ENCODE measurements at places on chromosomes 6 and 20. TPM values are rescaled to one million over a fixed set of nuclear protein-coding genes. Genes with fewer than 3 reads are reported as not detected.

SPATA25 gene
- 35.2 TPM for total RNA-seq

MRPL18 gene
- total RNA-seq = 25.1 TPM

DNA sequence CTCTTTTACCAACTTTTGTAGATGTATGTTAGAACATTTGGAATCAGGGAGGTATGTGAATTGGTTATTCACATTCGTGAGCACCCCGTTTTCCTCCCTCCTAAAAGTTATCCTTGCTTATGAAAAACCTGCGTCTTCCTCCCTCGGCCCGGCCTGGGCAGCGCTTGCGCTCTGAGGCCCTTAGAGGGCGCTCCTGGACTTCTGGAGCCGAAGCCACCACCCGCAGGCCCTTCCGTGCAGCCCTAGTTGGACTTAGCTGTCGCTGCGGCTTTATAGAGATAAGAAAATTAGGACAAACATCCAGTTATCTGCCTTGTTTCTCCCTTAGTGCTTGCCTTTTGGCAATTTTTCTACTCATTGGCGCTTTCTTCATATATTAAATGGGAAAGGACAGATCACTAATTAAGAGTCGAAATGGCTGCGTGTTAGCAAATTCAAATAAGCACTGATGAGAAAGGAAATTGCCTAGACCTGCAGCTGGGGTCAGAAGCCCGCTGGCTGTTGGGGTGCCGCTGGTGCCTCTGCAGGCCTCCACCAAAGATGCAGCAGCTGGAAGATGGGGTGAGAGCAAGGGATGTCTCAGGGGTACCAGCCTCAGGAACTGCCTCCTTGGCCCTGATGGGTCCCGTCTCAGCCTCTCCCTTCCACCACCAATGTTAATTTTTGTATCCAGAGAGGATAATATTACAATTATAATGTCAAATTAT lies 5.2 kb downstream of the FNDC1 start:
- H3K27me3 ChIP-seq = no peaks in the 10 kb centered on the region
- H3K4me1 ChIP-seq = no peaks in the 10 kb centered on the region
- no peaks in the 10 kb centered on the region for H3K36me3 ChIP-seq
- peak; percentile 47 for DNase-seq
- H3K27ac ChIP-seq = no peak overlapping the region
- H3K4me3 ChIP-seq = no peak overlapping the region

RSPO3 gene
- total RNA-seq = 1.9 TPM

DDO gene
- total RNA-seq = 3.5 TPM

IL17F gene
- total RNA-seq = not detected

DNA sequence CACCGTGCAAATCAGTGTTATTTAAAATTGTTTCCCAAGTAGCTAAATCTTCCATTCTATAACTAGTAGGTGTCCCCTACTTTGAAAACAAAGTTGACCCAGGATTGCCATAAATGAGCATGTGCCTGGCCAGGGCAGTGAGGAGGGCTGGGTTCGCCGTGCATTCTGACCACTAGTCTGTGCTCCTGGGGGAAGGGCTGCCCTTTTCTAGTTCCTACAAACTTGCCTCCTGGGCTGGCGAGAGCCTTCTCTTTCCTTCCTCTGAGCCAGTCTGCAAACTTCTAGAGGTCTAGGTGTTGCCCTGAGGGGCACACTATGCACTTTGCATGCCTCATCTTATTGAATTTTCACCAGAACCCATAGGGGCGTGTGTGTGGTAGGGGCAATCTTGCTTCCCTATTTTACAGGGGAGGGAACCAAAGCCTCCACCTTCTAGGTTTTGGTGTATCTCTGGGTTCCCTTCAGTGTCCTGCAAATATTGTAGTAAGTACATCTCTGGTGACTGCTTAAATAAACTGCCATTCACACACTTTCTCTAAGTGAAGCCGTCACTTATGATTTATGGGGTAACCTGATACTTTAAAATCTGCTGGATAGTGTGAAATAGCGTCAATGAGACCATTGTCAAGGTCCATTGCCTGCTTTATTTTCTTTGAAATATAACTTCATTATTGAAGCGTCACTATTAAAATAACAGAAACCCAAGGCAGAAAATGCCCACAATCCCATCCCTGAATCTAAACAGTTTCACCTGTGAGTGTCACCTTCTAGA lies 42.2 kb downstream of the CDH26 start:
- no peaks in the 10 kb centered on the region for H3K4me1 ChIP-seq
- H3K4me3 ChIP-seq = no peak overlapping the region
- H3K27ac ChIP-seq = no peak overlapping the region
- no peaks in the 10 kb centered on the region for H3K36me3 ChIP-seq

- no peaks in the 10 kb centered on the region for H3K36me3 ChIP-seq
- no peaks in the 10 kb centered on the region for H3K4me1 ChIP-seq
- H3K27ac ChIP-seq = no peak overlapping the region
- no peak for DNase-seq
- no peak overlapping the region for H3K4me3 ChIP-seq
Measured at GRCh38 chr20:3171391-3172125, 1.8 kb downstream of the LZTS3 start.

NR2E1 gene
- not detected for total RNA-seq

GRCh38 chr20:35490736-35491181 lies 35.4 kb downstream of the CEP250 start:
- peak overlapping the region; percentile 44 for H3K27ac ChIP-seq
- H3K36me3 ChIP-seq = peaks cover 50% of the 10 kb centered on the region
- no peaks in the 10 kb centered on the region for H3K4me1 ChIP-seq
- H3K4me3 ChIP-seq = peak overlapping the region; percentile 50
- no peaks in the 10 kb centered on the region for H3K27me3 ChIP-seq

DNA sequence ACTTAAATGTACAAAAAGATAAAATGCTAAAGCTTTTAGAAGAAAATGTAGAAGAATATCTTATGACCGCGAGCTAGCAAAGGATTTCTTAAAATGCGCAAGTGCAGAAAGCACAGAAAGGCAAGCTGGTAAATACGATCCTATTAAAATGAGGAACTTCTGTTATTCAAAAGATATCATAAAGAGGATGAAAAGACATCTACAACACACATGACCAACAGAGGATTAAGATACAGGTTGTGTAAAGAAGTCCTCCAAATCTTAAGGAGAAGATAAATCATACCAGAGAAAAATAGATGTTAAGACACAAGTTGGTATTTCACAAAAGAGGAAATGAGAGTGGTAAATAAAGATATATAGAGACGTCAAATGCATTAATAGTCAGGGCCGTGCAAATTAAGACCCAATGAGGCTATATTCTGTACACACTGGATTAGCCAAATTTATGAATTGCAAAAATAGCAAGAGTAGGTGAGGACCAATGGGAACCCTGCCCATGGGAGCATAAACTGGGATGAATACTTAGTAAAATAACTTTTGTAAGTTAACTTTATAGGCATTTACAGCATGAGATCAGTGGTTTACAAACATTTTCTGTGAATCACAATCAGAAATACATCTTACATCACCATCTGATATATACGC lies 23.0 kb downstream of the APCDD1L start:
- H3K27me3 ChIP-seq = no peaks in the 10 kb centered on the region
- no peaks in the 10 kb centered on the region for H3K4me1 ChIP-seq
- no peak overlapping the region for H3K4me3 ChIP-seq
- DNase-seq = no peak

SLC22A2 gene
- not detected for total RNA-seq

DNA sequence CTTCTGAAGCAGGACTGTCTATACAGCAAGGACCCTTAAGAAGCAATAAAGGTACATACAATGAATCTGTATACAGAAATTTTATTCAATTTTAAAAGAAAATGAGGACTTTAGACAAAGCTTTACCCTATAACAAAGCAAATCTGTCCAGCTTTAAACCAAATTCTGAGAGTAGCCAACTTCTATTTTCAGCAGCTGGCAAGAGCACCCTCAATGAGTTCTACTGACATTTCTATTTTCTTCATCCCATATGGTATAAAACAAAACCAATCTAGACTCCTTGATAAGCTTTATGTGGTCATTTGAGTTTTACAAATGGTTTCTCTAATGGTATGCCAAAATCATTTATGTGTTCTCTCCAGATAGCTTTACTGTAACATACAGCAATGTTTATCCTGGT lies 12.7 kb downstream of the CPNE1 start:
- no peak overlapping the region for H3K27ac ChIP-seq
- no peaks in the 10 kb centered on the region for H3K36me3 ChIP-seq
- no peak for DNase-seq
- H3K4me1 ChIP-seq = no peaks in the 10 kb centered on the region

RAET1L gene
- not detected for total RNA-seq

DNA sequence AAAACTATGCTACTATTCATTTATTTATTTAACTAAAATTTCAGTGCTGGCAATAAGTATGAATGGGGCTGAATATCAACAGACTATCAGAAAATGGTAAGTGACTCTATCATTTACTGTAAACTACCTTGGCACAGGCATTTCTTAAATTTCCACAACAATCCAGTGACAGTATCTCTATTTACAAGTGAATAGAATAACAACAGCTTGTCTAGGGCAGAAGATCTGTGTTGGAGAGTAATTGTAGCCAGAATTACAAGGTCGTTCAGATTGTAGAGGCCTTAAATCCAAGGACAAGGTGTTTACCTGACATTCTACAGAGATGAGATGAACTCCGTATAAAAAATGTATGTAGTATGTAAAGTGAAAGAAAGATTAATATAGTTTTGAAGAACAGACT lies 193.8 kb upstream of the SIM1 start:
- DNase-seq = no peak
- H3K4me3 ChIP-seq = no peak overlapping the region
- H3K27me3 ChIP-seq = no peaks in the 10 kb centered on the region
- no peaks in the 10 kb centered on the region for H3K36me3 ChIP-seq
- no peaks in the 10 kb centered on the region for H3K4me1 ChIP-seq
- H3K27ac ChIP-seq = no peak overlapping the region

C20orf204 gene
- total RNA-seq = 0.83 TPM

GRCh38 chr6:138563650-138564049 lies 64.4 kb upstream of the NHSL1 start:
- DNase-seq = no peak
- H3K27ac ChIP-seq = no peak overlapping the region
- H3K4me3 ChIP-seq = no peak overlapping the region
- no peaks in the 10 kb centered on the region for H3K27me3 ChIP-seq
- H3K4me1 ChIP-seq = no peaks in the 10 kb centered on the region
- no peaks in the 10 kb centered on the region for H3K36me3 ChIP-seq

DNA sequence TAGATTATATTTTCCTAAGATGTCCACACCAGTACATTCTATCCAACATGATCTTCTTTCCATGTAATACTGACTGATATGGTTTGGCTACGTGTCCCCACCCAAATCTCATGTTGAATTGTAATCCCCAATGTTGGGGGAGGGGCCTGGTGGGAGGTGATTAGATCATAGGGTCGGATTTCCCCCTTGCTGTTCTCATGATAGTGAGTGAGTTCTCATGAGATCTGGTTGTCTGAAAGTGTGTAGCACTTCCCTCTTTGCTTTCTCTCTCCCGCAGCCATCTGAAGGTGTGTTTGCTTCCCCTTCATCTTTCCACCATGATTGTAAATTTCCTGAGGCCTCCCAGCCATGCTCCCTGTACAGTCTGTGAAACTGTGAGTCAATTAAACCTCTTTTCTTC lies 12.2 kb upstream of the HBS1L start:
- H3K4me1 ChIP-seq = no peaks in the 10 kb centered on the region
- H3K4me3 ChIP-seq = no peak overlapping the region
- H3K36me3 ChIP-seq = no peaks in the 10 kb centered on the region
- DNase-seq = no peak
- no peak overlapping the region for H3K27ac ChIP-seq

- no peak overlapping the region for H3K4me3 ChIP-seq
- no peaks in the 10 kb centered on the region for H3K27me3 ChIP-seq
- H3K4me1 ChIP-seq = no peaks in the 10 kb centered on the region
- no peak for DNase-seq
Measured at GRCh38 chr6:132587424-132587823, 2.1 kb downstream of the TAAR5 start.

GRCh38 chr20:21326700-21327099 lies 23.6 kb downstream of the XRN2 start:
- no peak for DNase-seq
- no peaks in the 10 kb centered on the region for H3K27me3 ChIP-seq
- H3K4me1 ChIP-seq = peaks cover 8% of the 10 kb centered on the region
- peaks cover 14% of the 10 kb centered on the region for H3K36me3 ChIP-seq

- H3K4me3 ChIP-seq = no peak overlapping the region
- H3K27ac ChIP-seq = no peak overlapping the region
- no peaks in the 10 kb centered on the region for H3K4me1 ChIP-seq
- DNase-seq = no peak
Measured at GRCh38 chr6:75149696-75150095, 56.2 kb downstream of the COL12A1 start.

DNA sequence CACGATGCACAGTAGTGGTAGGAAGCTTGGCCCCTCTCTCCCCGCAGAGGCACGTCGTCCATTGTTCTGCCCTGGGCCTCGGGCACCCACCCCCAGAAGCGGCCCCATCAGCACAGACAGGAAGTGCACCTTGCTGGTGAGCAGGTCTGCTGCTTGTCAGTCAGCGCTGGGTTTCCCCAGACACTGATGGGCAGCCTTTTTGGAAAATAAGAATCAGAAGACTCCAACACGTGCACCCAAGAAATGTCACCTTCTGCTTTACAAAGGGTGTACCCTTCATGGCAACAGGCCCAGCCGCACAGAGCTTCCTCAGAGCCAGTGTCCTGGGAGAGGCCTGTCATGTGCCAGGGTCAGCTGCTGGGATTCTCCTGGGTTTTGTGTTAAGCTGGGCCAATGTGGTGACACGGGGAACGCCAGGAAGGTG lies 34.7 kb upstream of the IRF4 start:
- no peaks in the 10 kb centered on the region for H3K27me3 ChIP-seq
- H3K36me3 ChIP-seq = no peaks in the 10 kb centered on the region

- no peak overlapping the region for H3K4me3 ChIP-seq
- H3K4me1 ChIP-seq = no peaks in the 10 kb centered on the region
- H3K27me3 ChIP-seq = no peaks in the 10 kb centered on the region
- H3K27ac ChIP-seq = no peak overlapping the region
- DNase-seq = no peak
Measured at GRCh38 chr6:15952231-15953151, 176.4 kb upstream of the MYLIP start.

- DNase-seq = no peak
- H3K4me1 ChIP-seq = no peaks in the 10 kb centered on the region
- no peaks in the 10 kb centered on the region for H3K36me3 ChIP-seq
Measured at GRCh38 chr6:121890307-121890910, 455.0 kb downstream of the GJA1 start.

- no peaks in the 10 kb centered on the region for H3K27me3 ChIP-seq
- no peaks in the 10 kb centered on the region for H3K36me3 ChIP-seq
- no peak for DNase-seq
- H3K4me1 ChIP-seq = no peaks in the 10 kb centered on the region
- no peak overlapping the region for H3K4me3 ChIP-seq
Measured at GRCh38 chr6:131868836-131869235, 61.0 kb downstream of the ENPP1 start.

DNA sequence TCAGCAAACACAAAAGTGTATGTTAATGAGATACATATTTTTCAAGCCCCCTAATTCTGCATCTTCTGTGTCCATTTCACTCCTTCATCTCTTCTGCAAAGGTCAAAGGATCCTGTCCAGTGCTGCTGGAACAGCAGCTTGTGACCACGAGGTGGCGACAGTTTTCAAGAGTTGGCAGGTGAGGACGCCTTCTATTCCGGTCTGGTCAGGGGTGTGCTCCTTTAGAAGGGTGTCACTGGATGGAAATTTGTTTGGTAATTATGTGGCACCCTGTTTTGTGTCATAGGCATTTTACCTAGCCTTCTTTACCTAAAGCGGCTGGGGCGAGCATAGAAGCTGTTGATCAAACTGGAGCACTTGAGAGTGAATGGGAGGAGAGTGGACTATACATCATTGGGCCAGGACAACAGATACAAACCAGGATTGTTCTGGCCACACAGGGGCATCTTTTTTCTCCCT lies 32.9 kb upstream of the ERVFRD-1 start:
- no peaks in the 10 kb centered on the region for H3K4me1 ChIP-seq
- no peaks in the 10 kb centered on the region for H3K36me3 ChIP-seq
- no peak overlapping the region for H3K27ac ChIP-seq
- H3K27me3 ChIP-seq = no peaks in the 10 kb centered on the region
- peak; percentile 70 for DNase-seq
